ENCODE measurements at places on chromosomes 5 and 9.

- DNase-seq, result no peak
Observed at GRCh38 chr5:40842351-40842750, 1.2 kb downstream of the CARD6 start.

DNA sequence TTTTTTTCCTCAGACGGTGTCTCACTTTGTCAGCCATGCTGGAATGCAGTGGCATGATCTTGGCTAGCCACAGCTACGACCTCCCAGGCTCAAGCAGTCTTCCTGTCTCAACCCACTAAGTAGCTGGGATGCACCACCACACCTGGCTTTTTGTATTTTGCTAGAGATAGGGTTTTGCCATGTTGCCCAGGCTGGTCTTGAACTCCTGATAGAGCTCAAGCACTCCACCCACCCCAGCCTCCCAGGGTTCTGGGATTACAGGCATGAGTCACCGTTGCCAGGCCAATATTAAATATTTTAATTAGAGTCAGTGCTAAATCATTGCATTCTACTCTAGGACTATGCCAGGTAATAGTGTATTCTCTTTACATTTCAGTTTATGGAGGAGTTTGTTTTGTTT, 41.5 kb downstream of the UBE2R2 start:
- no peak for DNase-seq

- no peak for DNase-seq
Observed at GRCh38 chr5:64788156-64788555, 19.4 kb downstream of the CWC27 start.

DNA sequence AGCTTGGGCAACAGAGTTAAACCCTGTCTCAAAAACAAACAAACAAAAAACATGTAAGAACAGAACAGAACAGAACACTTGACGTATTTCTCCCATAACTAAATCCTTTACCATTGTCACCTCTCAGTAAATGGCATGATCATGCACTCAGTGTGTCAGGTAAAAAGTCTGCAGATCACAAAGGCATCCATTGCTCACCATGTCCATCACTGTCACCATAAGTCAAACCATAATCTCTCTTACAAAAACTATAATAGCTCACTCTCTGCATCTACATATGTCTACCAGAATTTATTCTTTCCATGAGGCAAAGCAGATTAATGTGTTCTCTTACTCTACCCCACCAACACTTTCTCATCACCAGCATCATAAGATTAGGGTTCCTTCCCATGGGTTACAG, 387.5 kb downstream of the CDH12 start:
- no peak for DNase-seq

- no peak for DNase-seq
Observed at GRCh38 chr9:84867186-84867585, 197.7 kb downstream of the NTRK2 start.

- DNase-seq, result no peak
Observed at GRCh38 chr5:148873690-148874485, 47.5 kb downstream of the ADRB2 start.

- DNase-seq, result no peak
Observed at GRCh38 chr5:135497971-135498636, 37.7 kb downstream of the NEUROG1 start.

GRCh38 chr9:95620314-95620713, 103.5 kb upstream of the PTCH1 start:
- DNase-seq, result no peak

- no peak for DNase-seq
Observed at GRCh38 chr5:59767681-59768151, 125.8 kb downstream of the PDE4D start.

- DNase-seq, result peak; percentile 20
Observed at GRCh38 chr5:14399054-14399692, 182.4 kb upstream of the OTULINL start.

- no peak for DNase-seq
Observed at GRCh38 chr5:158819840-158820620, 279.7 kb downstream of the EBF1 start.

DNA sequence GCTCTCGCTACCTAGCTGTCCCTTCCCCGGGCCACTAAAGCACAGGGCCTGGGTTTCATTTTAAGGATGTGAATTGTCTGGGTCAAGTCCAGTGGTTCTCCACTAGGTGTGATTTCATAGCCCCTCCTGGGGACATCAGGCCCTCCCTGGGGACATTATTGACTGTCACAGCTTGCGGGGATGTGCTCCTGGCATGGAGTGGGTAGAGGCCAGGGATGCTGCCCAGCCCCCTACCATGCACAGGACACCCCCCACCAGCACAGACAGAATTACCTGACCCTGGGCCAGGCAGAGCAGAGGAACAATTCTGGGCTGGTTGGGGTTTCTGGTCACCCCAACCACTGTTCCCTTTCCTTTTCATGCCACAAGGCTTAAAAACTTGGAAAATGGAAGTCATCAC, 4.1 kb downstream of the FAM78A start:
- no peak for DNase-seq

DNA sequence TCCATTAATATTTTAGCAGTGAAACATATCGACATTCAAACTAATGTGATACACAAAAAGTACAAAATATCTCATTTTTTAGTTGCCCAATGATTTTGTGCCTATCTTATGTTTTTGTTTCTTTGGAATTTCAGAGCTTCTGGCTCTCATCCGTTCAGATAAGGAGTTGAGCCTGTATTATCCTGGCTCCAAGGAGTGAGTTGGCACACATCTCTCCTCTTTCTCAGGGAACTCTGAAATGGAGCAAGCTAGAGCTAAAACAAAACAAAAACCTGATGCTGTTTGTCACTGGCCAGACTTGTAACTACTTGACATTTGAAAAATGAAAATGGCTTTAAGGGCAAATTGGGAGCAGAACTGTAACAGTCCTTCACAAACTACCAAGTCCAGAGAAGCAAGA, 131.3 kb upstream of the SLC28A3 start:
- no peak for DNase-seq

- DNase-seq, result peak; percentile 78
Observed at GRCh38 chr5:134176511-134177368, at the start of gene SKP1. TSS of gene SKP1 (minus strand) at chr5:134176950. CDS start at chr5:134174022, 2,928 bp downstream.

GRCh38 chr9:114143234-114143633, 12.1 kb upstream of the COL27A1 start:
- no peak for DNase-seq

DNA sequence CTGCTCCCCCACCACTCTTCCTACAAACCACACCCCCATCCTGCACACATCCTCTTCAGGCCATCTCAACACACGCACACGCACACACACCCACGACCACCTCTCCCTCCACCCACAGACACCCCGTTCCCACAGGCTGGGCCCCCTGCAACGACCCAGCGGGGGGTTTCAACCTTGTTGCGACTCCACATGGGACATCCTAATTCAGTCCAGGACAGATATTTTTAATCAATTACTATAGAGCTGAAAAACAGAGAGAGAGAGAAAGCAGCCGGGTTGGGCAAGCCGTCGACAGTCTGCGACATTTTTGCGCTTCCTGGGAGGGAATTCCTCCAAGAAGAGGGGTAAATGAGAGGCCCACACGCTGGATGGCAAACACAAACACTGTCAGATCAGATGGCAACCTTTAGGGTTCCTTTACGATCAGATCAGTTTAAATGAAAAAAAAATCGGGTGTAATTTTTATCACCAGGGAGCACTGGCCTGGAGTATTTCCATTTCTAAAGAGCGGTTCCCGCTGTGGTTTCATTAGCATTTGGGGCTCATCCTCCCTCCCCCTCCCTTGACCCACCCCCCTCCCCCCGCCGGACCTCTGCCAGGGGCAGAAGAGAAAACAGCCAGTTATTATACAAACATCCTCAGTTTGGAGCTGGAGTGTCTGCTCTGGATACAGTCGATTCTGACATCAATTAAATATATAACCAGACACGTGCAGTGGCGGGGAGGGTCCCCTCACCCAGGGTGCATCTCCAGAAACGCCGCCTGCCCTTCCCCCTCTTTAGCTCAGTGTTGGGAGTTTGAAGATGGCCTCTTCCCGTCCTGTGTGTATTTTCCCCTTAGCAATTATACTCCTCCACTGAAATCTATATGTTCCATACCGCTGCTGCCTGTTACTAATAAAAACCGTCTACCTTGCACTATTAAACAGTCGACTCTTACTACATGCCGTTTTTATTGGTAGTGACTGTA, 2.3 kb upstream of the IRX2 start:
- DNase-seq, result no peak

DNA sequence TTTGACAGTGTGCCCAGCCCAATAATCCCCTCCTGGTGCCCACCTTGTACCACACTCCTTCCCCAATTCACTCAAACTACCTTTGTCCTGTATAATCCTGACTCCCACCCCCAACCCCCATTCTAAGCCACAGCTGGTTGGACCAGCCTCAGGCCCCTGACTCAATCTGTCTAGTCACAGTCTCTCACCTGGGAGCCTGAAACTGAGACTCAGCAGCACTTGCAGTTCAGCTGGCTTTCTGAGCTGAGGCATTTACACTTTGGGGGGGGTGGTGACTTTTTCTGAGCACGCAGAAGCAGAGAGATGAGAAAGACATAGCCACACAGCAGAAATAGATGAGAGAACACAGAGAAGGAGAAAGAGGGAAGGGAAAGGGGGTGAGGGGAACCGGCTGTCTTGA, 247.3 kb downstream of the MAN2A1 start:
- DNase-seq, result no peak

- no peak for DNase-seq
Observed at GRCh38 chr9:4519604-4520003, 29.3 kb downstream of the SLC1A1 start.

GRCh38 chr5:139649082-139649991, 1.2 kb downstream of the CXXC5 start:
- no peak for DNase-seq

DNA sequence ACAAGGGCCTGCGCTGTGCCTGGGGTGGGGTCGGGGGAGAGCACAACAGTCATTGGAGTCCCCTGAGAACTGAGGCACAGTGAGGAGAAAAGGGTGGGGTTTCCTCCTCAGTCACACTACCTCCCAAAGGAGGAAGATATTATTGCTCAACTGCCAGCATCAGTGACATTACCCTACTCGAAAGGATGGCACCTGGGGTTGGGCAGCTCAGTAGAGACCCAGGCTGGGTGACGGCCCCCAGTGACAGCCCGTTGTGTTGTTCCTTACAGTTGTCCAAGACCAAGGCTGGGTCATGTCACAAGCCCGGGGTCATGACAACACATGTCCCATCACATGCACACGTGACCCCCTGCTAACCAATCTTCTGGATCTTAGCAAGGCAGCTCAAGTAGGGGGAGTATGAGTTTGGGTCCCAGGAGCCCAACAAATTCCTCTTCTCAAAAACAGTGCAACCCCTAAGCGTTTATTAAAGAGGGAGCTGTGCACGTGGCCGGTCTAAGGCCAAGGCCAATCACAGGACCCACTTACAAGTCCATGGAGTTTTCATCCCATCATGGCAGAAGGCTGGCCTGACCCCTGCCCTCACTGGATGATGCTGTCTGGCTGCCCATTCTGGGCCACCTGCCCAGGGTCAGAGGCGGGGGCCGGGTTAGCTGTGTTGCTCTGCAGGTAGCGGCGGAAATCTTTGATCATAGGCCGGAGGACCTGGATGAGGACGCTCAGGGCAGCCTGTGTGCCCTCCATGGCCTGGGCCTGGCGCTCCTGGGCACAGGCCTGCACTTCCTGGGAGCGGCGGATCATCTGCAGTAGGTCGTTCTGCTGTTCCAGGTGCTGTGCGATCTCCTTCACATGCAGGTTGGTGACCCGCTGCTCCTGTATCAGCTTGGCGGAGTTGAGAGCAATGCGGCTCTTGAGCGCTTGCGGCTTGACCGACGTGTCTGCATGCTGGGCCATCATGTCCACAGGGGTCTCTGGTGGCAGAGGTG, 4.0 kb downstream of the NAIF1 start:
- no peak for DNase-seq

All from effector CD4-positive, alpha-beta T cell (primary cell).